Pancreas (tissue), 10 donors: ENCODE measurements at places on chromosomes 2 and 18. TPM values are rescaled to one million over a fixed set of nuclear protein-coding genes. Genes with fewer than 3 reads are reported as not detected.
A peak's percentile ranks its signal among the peaks of the same experiment; 100 is the strongest.

- DNase-seq: peak; percentile 48
These were observed 18.2 kb upstream of the BOK start for GRCh38 chr2:241540401-241540770.

DNA sequence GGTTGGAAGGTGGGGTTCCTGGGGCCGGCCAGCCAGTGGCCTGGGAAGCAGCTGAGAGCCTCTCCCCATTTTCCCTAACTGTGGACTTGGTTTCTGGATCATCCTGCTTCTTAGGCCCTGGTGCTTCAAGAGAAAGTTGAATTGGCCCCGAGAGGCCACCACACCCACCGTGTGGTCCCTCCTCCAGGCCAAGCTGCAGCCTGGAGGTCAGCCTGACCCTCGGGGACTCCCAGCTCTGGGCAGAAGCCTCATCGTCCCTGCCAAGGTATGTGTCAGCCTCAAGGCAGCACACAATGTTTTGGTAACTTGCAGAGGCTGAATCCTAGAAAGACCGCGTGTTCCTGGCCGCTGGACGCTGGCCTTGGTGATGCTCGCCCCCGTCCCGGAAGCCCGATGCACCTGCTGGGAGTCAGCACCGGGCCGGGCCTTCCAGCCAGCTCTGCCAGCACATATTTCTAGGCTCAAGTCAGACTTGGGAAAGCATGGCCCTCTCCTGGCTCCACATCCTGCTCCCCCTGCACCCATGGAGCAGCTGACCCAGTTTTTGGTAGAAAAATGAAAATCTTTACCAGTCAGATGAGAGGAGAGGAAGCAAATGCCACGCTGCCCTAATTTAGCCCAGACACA lies 72.6 kb downstream of the ACTR2 start:
- no peak for DNase-seq

DNA sequence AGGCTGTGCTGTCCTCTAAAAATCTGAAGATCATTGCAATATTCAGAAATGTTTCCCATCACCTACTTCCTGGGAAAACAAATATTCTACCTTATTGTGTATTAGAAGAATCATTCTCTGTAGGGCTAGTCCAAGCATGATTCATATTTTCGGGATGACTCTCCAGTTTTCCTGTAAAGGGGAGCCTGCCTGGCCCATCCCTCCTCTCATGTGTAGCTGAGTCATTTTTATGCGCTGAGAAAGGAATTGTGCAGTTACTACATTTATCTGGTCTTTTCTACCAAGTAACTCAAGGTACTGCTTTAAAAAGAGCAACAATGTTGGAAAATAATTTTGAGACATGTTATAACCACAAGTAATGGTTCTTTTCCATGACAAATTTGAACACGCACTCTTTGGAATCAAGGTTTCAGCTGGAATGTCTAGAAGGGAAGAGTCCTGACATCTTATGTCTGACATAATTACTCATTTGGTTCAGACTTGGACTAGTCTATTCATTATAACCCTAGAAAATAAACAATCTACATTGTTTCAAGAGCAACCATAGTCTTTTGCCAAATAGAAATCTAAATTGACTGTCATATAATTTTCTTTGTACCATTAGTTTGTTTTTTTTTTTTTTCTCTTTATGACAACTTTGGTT lies 6.6 kb downstream of the DSG3 start:
- no peak for DNase-seq

DNA sequence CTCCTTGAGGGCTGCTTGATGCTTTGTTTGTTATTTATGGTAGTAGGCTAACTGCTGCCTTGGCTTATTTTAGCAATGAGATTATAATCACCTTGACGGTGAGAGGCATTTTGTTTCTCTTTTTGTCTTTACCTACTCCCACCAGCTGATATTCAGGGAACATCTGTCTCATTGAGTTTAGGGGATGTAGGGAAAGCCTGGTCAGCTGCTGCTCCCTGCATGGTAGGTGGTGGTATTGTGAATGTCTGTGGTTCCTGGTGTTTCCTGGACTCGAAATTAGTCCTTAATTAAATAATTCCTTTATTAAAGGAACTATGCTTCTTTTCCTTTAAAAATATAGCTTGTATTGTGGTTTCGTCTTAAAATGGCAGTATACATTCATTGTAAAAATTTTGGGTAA lies 77.8 kb downstream of the ADAM23 start:
- no peak for DNase-seq

GRCh38 chr2:113173542-113174375 lies at the start of gene PSD4:
TSS of gene PSD4 (plus strand) at chr2:113173971. CDS start at chr2:113182457, 8,486 bp downstream.
- peak; percentile 58 for DNase-seq

DNA sequence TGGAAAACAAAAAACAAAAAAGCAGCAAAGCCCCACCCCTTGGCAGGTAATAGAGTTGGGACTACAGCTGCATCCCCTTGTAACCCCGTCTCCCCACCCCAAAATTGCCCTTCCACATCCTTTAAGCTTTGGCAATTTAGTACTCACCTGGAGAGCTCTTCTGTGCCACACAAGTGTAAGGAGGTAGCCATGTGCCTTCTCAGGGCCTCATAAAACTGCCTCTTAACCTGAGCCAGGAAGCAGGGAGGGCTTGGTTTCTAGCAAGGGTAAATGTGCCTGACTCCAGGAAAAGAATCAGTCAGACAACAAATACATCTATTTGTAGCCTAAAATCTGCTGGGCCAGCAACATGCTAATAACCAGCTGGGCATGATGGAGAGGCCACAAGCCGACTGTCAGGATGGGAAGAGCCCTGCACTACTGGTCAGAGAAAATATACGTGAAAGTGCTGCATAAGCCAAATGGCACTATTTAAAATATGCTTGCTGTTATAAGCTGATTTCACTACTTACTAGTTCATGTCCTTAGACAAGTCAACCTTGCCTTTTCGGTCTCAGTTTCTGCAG lies 46.3 kb downstream of the NOP58 start:
- no peak for DNase-seq

- no peak for DNase-seq
These were observed 148.4 kb upstream of the PXDN start for GRCh38 chr2:1892529-1893250.

DNA sequence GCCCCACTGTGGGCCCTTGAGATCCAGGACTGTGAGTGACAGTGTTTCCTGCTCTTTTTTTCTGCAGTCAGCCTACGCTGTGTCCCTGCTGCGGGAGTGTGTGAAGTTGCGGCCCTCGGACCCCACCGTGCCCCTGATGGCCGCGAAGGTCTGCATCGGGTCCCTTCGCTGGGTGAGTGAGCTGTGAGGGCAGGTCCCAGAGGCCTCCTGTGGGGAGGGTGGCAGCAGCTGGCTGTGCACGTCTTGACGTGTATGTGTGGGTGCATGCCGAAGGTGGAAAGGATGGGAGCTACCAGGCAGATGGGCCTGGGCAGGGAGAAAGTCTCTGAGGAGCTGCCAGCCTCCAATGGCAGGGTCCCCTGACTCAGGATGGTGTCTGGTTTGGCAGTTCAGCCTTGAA lies 95.7 kb upstream of the MCFD2 start:
- no peak for DNase-seq

- DNase-seq: no peak
These were observed 147.3 kb downstream of the GREB1L start for GRCh38 chr18:21389283-21389682.

DNA sequence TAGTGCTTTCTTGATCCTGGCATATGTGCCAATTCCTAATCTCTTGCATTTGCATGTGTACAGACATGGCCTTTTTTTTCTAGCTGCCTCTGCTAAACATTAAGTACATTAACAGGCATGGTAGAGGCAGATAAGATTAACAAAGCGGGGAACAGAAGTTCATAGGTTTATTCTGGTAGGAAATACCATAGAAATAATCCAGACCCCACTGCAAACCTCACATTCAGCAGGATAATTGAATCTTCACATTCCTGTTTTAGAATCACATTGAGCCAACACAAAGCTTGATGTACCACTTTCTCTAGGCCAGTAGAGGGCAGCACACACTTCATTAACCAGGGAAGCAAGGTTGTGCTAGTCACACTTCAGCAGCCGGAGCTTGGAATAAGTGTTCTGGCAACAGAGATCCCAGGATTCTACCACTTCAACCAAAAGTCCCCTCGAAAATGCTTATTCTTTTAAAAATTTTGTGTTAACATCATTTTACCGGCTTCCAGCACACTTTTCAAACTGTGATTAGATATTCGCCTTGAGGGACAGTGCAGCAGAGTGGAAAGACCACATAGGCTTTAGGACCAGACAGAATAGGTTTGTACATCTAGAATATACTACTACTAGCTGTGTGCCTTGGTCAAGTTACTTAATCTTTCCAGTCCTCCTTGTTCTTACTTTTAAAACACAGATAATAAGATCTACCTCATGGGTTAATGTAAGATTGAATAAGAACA lies 420.2 kb upstream of the CHST9 start:
- peak; percentile 29 for DNase-seq

GRCh38 chr2:132815516-132815915 lies 145.5 kb upstream of the LYPD1 start:
- DNase-seq: no peak

DNA sequence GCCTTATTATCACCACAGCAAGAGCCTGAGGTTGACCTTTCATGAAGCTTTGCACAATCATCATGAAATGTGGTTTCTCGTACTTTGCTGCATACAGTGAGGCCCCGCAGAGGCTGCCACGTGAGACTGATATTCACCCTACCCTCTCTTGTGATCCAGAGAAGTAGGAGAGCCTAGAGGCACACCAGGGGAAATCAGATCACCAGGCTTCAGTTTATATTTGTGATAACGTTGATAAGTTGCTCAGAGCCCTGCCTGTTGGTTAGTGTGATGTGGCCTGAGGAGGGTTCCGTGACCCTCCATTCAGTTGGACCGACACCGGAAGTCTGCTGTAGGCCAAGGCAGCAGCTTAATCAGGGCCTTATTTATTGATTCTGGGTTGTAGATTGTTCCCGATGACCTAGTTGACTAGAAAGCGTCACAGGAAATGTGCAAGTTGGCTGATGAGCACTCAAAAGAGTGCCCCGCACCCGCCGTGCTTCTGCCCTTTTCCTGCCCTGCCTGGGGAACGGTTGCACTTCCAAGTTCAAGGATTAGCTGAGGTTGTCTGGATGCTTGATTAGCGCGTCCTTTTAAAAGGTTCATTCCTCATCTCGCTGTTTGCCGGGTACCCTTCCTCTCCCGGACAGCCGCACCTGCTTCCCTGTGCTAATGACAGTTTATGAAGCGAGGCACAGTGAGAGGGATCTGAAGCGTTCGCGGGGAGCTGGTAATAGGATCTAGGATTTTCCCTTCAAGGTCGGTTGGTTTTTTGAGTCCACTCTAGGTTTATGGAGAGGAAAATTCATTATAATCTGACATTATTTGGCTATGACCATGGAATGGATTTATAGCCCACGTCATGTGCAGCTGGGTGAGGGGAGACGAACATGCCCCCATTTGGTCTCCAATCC lies 146.4 kb downstream of the SH3RF3 start:
- no peak for DNase-seq

GRCh38 chr2:132621131-132621875 lies 48.7 kb downstream of the LYPD1 start:
- DNase-seq: peak; percentile 82

GRCh38 chr2:177474998-177475397 lies 82.4 kb downstream of the AGPS start:
- DNase-seq: no peak

GRCh38 chr2:138600732-138601457 lies 99.3 kb downstream of the SPOPL start:
- DNase-seq: no peak

- no peak for DNase-seq
These were observed 121.6 kb downstream of the GALNT1 start for GRCh38 chr18:35703043-35703688.

GRCh38 chr2:239360421-239361310 lies 40.2 kb downstream of the HDAC4 start:
- no peak for DNase-seq

DNA sequence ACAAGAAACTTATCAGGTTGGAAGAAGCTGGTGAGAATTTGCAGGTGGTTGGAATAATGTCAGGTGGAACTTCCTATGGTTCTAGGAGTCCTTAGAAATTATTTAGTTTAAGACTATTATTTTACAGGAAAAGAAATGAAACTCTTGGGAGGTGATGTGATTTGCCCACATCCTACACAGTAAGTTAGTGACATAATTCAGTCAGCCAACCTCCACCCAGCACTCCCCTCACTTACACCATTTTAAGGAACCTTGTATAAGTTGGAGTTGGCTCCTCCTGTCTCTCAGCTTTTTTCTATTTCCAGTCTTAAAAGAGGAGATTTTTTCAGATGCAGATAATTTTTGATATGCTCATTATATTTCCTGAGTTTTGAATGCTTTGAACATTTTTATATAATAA lies 86.4 kb downstream of the SKA1 start:
- no peak for DNase-seq

GRCh38 chr2:25377822-25378421 lies 36.2 kb upstream of the DNMT3A start:
- no peak for DNase-seq

DNA sequence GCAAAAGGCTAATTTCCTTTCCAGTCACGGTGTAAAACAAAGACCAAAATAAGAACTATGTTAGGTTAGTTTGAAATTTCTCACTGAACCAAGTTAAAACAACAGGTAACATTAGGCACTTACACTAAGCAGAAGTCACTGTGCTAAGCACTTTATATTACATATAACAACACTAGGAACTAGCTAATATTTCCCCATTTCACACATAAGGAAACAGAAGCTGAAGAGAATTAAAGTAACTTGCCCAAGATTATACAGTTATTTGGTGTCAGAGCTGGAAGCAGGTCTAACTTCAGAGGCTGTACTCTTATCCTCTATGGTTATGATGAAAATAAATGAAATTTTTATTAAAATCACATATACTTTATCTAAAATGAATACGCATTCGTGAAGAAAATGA lies 5.9 kb downstream of the ITSN2 start:
- no peak for DNase-seq

- DNase-seq: peak; percentile 78
These were observed 114.3 kb downstream of the GALNT1 start for GRCh38 chr18:35695803-35696202.

DNA sequence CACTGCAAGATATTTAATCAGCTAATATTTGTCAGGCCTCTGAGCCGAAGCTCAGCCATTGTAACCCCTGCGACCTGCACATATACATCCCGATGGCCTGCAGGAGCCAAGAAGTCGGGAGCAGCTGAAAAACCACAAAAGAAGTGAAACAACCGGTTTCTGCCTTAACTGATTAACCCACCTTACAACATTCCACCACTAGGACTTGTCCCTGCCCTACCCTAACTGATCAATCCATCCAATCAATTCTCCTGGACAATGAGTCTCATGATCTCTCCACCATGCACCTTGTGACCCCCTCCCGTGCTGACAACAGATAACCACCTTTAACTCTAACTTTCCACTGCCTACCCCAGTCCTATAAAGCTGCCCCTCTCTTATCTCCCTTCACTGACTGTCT lies 945.4 kb upstream of the GYPC start:
- DNase-seq: no peak

GRCh38 chr2:152573168-152573567 lies 144.1 kb downstream of the PRPF40A start:
- no peak for DNase-seq

GRCh38 chr2:99674090-99674489 lies 184.3 kb upstream of the REV1 start:
- DNase-seq: no peak

- DNase-seq: no peak
These were observed 631.0 kb upstream of the NXPH2 start for GRCh38 chr2:139411236-139411635.

GRCh38 chr2:154462634-154463033 lies 235.9 kb upstream of the KCNJ3 start:
- DNase-seq: no peak

Gene DAW1
- not detected for polyA plus RNA-seq

Gene KIF1A
- 62.9 TPM for polyA plus RNA-seq

Gene TANK
- 20.8 TPM for polyA plus RNA-seq

Gene SCTR
- 1,078 TPM for polyA plus RNA-seq

Gene UGT1A6
- 0.05 TPM for polyA plus RNA-seq

Gene YWHAQ
- polyA plus RNA-seq: 131 TPM

Gene SULT1C4
- polyA plus RNA-seq: 0.92 TPM

Gene SCN9A
- 1.6 TPM for polyA plus RNA-seq

Gene NPHP1
- polyA plus RNA-seq: 9.2 TPM
